Activated T-helper 1 cell treated with Interleukin-2 at 50 U/mL for 16 hours (primary cell): ENCODE measurements at places on chromosomes 2 and 18.

DNA sequence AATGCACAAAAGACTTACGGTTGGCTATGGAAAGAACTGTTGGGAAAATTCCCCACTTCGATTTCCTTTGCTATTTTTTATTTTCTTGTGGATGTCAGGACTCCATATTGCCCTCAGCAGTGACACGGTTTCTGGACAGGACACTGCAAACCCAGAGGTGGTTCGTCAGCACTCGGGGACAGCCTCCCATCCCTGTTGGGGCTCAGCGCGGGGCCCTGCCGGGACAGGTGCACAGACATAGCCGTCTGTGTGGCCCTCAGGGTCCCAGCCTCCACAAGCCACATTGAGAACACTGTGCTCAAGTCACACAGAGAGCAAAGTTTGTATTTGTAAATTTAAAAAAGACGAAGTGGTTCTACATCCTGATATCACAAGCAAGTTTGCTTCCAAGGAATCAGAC is 38.7 kb downstream of the MYT1L start:
- no peak for DNase-seq

- DNase-seq, result no peak
These were observed 567.3 kb upstream of the ZNF804A start for GRCh38 chr2:184030989-184031388.

GRCh38 chr2:190459881-190460280 is 51.7 kb downstream of the MFSD6 start:
- no peak for DNase-seq

DNA sequence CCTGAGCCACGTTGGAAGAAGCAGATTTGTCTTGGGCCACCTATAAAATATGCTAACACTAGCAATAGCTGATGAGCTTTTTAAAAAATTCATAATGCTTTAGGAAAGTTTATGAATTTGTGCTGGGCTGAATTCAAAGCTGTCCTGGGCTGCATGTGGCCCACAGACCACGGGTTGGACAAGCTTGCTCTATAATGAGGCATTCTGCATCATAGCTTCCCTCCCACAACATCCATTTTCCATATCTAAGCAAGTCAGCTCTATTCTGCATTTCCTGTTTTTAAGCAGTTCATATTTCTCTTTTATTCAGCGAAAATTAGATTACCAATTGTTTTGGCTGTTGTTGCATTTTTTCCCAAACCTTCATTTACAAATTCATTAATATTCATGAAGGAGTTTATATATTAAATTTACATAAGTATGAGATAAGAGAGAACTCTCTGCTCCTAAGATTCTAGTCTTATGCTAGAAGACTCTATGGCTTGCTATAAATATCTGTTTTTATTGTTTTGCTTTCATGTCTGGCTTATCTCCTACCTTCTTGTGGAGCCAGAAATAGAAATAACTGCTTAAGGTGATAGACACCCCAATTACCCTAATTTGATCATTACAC is 114.5 kb upstream of the HNRNPA3 start:
- DNase-seq, result no peak

GRCh38 chr18:10032331-10033015 is 118.7 kb downstream of the VAPA start:
- no peak for DNase-seq

GRCh38 chr2:188456114-188456909 is 164.6 kb downstream of the GULP1 start:
- DNase-seq, result no peak

DNA sequence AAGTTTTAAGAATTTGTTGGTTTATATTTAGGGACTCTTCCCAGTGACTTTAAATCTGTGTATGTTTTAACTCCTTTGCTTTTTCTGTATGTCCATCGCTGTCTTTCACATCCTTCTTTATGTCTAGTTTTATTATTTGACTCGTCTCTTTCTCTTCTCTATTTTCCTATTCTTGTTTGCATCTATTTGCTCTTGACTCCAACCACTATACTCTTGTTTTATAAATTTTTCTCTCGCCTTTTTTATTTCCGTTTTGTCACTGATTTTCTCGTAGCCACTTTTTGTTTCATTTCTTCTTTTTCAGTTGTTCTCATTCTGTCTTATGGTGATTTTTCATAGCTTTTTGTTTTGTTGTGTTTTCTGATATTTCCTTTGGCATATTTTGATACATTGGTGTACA is 170.5 kb upstream of the NETO1 start:
- no peak for DNase-seq

- no peak for DNase-seq
These were observed 11.4 kb downstream of the UBE2E3 start for GRCh38 chr2:180991820-180992219.

GRCh38 chr2:61187085-61187484 is 25.1 kb downstream of the C2orf74 start:
- DNase-seq, result no peak

GRCh38 chr2:79100285-79100684 is 12.5 kb upstream of the REG1B start:
- DNase-seq, result no peak

DNA sequence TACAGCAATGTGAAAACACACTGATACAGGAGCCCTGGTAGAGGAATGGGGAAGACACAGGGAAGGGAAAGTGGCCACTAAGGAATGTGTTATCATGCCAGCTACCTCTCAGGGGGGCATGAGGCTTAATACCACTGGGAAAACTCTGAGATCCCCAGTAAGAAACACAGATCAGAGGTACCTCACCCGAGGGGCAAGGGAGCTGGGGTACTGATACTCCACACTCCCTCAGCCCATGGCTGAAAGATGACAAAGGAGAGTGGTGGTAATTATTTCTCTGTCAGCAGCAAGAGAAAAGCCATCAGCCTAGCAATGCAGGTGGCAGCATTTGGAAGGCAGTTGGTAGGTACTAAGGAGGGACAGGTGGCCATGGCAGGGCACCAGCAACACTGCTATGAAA is 434.8 kb downstream of the NBAS start:
- no peak for DNase-seq

GRCh38 chr2:192195548-192196418 is 1.1 kb upstream of the TMEFF2 start:
- DNase-seq, result no peak

- no peak for DNase-seq
These were observed 79.3 kb upstream of the SCN7A start for GRCh38 chr2:166573391-166573790.

- DNase-seq, result no peak
These were observed 184.4 kb upstream of the DOK6 start for GRCh38 chr18:69216321-69216720.

- no peak for DNase-seq
These were observed 13.0 kb downstream of the SIGLEC15 start for GRCh38 chr18:45838302-45839070.

- no peak for DNase-seq
These were observed 36.4 kb downstream of the MPHOSPH10 start for GRCh38 chr2:71166812-71167211.

- no peak for DNase-seq
These were observed 174.6 kb downstream of the HAUS1 start for GRCh38 chr18:46278481-46279465.

DNA sequence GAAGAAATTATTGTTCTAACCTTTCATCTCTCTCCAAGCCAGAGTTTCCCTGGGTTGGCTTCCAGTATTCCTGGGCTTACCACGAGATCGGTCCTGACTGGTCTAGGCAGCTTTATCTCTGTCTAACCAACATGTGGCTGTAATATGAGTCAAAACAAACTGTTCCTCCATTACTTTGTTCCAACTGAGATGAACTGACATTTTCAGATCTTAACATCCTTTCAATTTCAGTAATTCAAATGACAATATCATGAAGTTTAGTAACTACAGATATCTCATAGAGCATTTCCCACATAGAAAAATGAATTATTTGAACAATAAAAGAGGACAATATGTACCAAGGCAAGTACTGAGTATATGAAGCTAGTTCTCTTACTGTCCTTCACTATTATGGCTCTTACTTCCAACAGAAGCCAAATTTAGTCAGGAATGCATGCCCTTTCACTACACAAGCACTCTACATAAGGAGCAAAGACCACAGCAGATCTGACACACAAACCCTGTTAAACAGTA is 15.5 kb downstream of the SLC25A12 start:
- no peak for DNase-seq

- DNase-seq, result no peak
These were observed 16.7 kb upstream of the MSGN1 start for GRCh38 chr2:17799301-17800120.

DNA sequence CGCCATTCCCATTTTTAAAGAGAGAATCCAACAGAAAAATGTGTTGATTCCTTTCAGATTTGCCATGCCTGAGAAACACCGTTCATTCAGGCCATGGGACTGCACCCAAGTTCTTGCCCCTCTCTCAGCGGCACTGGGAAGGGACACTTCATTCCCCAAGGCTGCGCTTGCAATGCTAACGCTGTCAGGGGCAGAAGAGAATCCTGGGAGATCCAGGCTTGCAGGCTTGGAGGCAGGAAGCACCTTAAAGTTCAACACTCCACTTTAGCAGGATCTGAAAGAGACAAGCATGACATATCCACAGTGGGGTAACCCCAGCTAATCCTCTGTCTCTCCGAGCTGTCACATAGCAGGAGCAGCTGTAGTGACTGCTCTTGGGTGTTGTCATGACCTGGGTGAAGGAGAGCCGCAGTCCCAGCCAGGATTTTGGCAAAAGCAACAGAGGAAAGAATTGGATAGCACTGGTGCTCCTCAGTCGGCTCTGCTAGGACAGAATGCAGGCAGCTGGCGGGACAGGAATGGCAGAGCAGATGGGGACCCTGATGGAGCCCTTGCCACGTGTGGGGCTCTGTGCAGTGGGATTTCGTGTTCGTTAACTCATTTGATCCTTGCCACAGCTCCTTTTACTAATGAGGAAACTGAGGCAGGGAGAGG is 22.0 kb upstream of the ODC1 start:
- no peak for DNase-seq

- DNase-seq, result no peak
These were observed 41.0 kb upstream of the TAF4B start for GRCh38 chr18:26185267-26185666.

DNA sequence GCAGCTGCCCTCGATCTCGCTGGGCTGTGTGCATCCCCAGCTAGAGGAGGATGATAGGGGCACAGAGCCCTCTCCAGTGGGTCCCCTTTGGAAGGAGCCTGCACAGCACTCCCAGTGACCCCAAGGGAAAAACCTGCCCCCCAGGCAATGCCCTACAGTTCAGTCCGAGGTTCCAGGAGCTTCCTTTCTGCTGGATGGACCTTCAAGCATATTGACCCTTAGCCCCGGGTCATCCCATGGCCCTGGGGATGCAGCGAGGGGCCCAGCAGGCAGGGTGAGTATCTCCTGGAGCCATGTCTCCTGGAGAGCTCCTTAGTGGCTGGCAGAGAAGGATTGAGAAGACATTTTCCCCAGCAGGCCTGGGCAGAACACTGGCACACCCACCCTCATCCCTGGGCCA is 45.4 kb upstream of the CTDP1 start:
- DNase-seq, result no peak

GRCh38 chr18:3703732-3704176 is 253.8 kb downstream of the TGIF1 start:
- DNase-seq, result no peak

DNA sequence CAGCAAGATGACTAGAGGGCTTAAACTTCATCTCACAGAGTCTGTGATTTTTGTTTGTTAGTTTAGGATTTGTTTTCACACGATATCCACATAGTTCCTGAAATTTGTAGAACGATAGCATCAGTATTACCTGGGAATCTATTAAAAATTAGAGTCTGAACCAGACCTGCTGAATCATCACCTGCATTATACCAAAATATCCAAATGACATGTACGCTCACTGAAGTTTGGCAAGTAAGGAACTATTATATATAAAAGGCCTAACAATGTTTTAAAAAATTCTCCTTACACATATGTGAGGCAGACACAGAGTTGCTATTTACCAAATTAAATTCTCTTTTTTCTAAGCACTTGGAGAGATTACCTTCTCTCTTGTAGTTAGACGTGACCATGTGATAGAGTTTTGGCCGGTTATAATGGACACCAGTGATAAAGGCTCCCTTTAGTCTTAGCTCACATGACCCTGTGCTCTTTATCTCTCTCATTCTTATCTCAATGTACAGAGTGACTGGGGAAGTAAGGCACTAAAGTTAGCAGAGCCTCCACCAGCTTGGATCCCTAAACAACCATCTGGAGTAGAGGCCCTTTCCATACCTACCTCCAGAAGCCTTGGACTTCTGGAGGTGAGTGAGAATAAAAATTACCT is 363.1 kb downstream of the DSC3 start:
- DNase-seq, result no peak

- no peak for DNase-seq
These were observed 299.3 kb upstream of the GYPC start for GRCh38 chr2:126356631-126357030.

DNA sequence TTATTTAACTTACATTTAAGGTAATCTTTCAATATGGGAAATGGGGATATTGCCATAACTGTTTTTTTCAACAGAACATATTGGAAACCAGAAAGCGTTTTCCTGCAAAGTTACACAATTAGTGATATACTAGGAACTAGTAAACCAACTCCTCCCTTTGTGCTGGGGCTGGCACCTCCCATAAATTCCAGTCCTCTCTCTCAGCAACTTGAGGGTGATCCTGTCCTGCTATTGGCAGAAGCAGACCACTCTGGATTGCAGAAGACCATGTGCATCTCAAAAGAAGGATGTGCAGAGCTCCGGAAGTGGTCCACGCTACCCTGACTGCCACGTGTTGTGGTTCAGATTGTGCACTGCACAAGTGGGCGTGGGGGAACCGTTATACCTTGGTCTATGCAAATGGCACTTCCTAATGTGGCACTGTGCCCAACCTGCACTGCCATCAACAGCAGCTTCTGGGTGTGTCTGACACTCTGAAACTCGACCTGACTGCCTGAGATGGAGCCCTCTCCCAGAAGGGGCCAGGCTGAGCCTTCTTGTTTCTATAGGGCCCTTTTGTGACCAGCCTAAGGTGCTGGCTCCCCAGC is 219.2 kb downstream of the ZNF516 start:
- no peak for DNase-seq

GRCh38 chr18:21598726-21599584 is 1.5 kb downstream of the ESCO1 start:
- no peak for DNase-seq

DNA sequence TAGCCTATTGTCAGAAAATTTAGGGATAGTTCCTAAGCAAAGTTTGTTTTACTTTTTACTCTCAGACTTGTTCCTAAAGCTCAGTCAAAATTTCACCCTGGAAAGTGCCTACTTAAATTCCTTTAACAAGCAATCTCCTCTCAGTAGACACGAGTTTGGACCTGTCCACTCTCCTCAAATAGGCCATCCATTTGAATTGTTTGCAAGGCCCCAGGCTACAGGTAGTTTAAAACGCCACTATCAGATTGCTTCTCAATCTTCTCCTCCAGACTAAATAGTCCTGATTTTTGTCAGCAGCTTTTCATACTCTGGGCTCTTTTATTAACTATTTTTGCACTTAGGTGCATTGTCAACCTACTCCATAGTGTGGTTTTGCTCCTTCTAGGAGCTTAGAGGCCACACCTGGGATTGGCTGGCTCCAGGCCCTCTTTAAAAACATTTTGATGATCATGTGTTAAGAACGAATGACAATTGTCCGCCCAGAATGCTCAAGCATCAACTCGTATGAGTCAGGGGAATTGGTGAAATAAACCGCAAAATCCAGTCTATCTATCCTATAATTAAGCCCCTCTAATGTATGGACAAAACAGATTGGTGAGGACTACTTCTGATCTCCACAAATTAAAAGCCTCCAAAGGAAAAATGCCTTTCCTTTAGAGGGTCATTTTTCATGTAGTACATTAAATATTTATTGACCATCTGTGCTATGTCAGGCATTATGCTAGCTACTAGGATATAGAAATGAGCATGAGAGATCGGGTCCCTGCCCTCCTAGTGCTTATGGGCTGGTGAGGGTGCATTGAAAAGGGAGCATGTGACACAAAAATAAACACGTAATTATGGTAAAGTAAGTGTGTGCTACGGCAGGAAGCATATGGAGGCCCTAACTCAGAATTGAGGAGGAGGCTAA is 333.8 kb upstream of the TNP1 start:
- no peak for DNase-seq

- no peak for DNase-seq
These were observed 95.6 kb downstream of the GALNT3 start for GRCh38 chr2:165698444-165698884.
